Thyroid gland (tissue), 4 donors: ENCODE measurements at places on chromosomes 7 and 10.

DNA sequence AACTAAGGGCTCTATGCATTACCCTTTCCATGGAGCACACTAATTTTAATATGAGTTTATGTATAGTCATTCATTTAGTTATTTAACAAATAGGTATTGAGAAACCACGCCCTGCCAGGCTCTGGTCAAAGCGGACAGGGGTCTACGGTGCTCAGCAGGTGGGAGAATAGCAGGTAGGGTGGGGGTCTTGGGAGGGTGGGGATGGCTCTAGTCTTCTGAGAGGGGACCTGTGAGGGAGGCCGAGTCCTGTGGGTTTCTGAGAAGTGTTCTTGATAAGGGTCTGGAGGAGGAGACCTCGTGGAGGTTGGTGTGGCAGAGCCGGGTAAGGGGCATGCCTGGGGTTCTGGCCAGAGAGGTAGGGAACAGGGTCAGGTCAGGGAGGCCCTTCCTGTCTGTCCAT, 1.1 kb downstream of the WDFY4 start:
- DNase-seq: no peak

- no peak for DNase-seq
Measured at GRCh38 chr7:129222064-129222463, 2.8 kb upstream of the AHCYL2 start.

DNA sequence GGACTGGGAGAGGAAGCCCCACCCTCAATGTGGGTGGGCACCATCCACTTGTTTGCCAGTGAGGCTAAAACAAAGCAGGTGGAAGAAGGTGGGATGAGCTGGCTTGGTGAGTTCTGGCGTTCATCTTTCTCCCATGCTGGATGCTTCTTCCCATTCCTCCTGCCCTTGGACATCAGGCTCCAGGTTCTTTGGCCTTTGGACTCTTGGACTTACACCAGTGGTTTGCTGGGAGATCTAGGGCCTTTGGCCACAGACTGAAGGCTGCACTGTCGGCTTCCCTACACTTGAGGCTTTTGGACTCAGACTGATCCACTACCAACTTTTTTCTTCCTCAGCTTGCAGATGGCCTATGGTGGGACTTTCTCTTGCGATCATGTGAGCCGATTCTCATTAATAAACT, 106.3 kb downstream of the HERPUD2 start:
- no peak for DNase-seq

DNA sequence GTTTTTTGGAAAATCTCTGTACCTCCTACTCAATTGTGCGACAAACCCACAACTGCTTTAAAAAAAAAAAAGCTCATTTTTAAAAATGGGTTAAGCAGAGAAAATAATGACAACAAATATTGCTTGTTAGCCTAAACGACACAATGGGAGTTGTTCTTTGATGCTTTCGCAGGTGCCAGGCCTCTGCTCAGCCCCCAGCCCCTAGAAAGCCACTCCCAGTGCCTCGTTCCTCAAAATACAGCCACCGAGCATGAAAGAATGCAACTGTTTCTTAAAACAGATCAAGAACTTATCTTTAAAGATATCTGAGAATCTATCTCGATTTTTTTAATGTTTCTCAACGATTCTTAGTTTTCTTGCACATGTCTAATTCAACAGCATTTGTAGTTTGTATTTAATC, 85.2 kb upstream of the PFKP start:
- DNase-seq: no peak

- no peak for DNase-seq
Measured at GRCh38 chr10:32307609-32308008, 39.3 kb downstream of the EPC1 start.

- no peak for DNase-seq
Measured at GRCh38 chr10:100739517-100740368, 5.6 kb upstream of the PAX2 start.

GRCh38 chr7:19116121-19117090, 1.0 kb downstream of the TWIST1 start:
- no peak for DNase-seq

- no peak for DNase-seq
Measured at GRCh38 chr7:154837622-154838021, 165.3 kb downstream of the PAXIP1 start.

DNA sequence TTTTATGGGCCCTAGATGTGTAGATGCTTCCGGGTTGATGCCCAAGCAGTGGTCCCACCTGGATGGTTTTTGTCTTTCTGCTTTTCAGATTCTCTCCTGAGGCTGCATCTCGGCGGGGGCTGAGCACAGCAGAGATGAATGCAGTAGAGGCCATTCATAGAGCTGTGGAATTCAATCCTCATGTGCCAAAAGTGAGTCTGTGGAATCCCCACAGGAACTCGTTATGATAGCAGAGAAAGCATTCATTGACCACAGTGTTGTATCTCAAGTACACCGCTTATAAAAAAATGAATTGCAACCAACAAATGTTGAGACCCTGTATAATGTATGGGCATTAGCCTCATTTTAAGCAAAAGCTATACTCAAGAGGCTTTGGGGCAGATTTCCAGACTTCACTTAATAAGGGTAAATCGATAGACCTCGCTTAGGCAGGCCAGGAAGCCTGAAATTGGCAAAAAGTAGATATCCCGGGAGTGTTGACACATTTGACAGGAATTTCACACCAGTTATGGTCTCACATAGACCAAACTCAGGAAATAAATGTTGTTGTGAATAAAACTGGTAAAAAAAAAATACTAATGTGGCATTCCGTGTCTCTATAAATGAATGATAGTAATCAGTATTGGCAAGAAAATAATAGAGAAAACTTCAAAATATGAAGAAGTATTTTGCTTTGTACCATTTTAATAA, 132.0 kb downstream of the WNT2 start:
- no peak for DNase-seq

DNA sequence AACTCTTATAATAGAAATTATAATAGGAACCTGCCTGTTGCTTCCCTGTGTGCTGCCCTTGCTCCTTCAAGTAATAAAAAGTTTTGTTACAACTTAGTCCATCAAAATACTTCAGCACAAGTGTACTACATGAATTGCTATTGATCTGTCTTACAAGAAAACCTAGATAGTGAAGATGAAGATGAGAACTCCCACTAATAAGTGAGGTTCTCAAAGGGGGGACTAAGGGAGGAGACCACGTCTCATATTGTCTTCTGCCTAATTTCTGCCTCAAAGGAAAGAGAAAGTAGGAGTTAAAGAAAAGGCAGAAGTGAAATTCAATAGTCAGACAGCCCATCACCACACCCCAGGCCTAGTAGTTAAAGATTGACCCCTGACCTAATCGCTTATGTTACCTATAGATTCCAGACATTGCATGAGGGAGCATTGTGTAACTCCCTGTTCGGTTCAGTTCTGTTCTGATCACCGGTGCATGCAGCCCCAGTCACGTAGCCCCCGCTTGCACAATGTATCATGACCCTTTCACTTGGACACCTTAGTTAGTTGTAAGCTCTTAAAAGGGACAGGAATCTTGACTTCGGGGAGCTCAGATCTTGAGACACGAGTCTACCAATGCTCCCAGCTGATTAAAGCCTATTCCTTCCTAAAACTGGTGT, 18.2 kb upstream of the CHST3 start:
- no peak for DNase-seq

DNA sequence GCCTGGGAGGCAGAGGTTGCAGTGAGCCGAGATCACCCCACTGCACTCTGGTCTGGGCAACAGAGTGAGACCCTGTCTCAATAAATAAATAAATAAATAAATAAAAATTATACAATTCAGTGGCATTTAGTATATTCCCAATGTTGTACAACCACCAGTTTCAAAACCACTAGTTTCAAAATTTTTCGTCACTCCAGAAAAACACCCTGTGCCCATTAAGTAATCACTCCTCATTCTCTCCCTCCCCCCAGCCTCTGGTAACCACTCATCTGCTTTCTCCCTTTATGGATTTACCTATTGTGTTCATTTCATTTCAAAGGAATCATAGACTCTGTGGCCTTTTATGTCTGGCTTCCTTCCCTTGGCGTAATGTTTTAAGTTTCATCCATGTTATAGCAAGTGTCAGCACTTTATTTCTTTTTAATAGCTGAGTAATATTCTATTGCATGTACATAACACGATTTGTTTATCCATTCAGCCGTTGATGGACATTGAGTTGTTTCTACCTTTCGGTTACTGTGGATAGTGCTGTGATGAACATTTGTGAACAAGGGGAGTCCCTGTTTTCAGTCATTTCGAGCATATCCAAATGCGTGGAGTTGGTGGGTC, 29.4 kb upstream of the GOLGA7B start:
- no peak for DNase-seq

GRCh38 chr10:15738270-15738925, 18.7 kb upstream of the ITGA8 start:
- no peak for DNase-seq

DNA sequence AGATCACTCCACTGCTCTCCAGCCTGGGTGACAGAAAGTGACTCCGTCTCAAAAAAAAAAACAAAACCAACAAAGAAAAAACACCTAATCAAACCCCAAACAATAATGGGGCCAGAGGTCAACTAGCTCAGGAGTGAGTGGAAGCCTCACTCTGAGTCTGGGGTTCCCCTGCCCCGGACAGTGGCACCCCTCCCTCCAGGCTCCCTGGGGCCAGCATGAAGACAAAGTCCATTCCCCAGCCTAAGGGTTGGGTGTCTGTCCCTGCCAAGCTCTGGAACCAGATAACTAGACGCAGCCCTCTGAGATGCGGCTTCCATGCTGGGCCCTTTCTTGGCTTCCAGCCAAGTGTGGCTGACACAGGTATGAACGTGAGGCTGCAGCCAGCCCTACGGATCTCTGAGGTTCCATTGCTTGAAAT, 1.7 kb upstream of the FUOM start:
- peak; percentile 52 for DNase-seq

DNA sequence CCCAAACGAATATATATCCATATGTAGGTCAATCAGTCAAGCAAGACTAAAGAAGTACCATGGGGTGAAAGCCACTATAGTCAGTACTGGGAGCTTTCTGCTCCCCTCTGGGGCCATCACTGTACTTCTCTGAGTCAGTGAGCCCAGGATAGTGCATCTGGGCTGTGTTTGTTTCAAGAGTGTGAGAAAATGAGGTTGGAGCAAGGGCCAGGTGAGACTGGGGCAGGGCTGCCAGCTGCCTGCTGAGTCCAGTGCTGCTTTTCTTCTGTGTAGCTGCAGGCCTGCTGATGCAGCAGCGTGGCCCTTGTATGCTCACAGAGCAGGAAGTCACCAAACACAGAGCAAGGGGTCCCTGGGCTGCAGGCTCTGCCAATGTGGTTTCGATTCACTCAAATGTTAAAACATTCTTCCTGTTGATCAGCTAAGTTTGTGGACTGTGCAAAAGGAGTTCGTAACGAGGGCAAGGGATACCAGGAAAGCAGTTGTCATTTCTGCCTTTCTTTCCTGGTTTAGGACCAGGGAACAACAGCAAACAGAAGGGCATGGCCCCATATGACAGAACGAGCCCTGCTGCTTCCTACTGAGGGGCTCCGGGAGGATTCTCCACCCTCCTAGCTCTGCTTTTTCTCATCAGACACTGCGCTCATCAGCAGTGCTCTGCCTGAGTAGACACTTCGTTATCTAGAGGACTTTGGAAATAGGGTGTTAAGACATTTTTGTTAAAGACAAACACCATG, 65.4 kb upstream of the TNS3 start:
- peak; percentile 71 for DNase-seq

- DNase-seq: no peak
Measured at GRCh38 chr7:45898222-45898621, 9.9 kb downstream of the IGFBP1 start.

- no peak for DNase-seq
Measured at GRCh38 chr7:75658369-75658768, 80.4 kb downstream of the HIP1 start.

DNA sequence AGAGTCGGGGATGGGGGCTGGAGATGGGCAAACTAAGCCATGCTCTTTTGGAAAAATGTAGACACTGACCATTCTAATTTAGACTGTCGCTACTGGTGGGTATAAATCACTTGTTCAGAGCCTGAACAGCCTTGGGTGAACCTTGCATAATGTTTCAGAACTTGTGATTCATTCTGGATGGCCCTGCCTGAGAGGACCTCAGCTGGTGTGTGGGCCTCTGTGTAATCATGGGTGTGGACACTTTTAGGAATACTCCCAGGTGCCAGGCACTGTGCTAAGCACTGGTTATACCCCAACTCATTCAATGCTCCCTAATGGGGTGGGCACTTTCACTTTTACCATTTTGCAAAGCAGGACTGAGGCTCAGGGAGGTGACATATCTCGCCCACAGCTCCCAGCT, 26.8 kb upstream of the TM9SF3 start:
- DNase-seq: no peak

- peak; percentile 85 for DNase-seq
Measured at GRCh38 chr7:51316666-51317581, at the start of gene COBL. COBL (minus strand) TSS chr7:51316809; CDS start chr7:51316633, 176 bp downstream.

- peak; percentile 6 for DNase-seq
Measured at GRCh38 chr7:28405662-28406061, 6.7 kb upstream of the CREB5 start.

DNA sequence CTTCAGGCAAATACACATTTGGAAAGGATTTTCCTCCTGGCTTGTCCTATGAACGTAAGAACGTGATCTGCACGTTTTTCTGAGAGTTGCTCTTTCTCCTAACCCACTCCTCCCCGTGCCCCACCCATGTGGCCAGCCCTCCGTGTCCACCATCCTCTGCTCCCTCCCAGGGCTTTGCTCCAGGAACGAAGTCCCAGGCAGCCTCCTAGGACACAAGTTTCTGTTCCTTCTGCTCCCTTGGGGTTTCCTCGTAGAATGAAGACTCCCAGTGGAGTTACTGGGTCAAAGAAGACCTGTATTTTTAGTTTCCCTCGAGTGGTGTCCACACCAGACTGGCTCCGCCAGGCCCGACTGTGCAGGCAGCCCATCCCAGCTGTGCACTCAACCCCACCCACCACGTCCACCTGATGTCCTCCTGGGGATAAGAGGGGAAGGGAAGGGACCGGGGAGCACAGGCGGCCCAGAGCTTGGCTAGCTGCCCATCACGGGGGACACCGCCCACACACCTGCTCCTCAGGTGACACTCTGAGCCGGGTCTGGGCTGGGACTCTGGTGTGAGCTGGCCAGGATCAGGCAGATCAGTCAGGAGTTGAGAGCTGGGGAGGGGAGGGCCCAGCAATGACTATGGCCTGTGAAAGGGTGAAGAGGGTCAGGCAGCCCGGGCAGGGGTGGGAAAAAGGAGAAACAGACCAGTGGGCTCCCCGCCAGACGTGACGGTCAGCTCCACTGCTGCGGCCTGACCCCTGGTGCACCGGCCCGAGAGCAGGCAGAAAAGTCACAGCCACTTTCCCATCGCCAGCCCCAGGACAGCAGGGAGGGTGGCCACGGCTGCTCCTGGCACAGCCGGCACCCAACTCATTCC, 54.3 kb upstream of the PPP2R2D start:
- peak; percentile 53 for DNase-seq

DNA sequence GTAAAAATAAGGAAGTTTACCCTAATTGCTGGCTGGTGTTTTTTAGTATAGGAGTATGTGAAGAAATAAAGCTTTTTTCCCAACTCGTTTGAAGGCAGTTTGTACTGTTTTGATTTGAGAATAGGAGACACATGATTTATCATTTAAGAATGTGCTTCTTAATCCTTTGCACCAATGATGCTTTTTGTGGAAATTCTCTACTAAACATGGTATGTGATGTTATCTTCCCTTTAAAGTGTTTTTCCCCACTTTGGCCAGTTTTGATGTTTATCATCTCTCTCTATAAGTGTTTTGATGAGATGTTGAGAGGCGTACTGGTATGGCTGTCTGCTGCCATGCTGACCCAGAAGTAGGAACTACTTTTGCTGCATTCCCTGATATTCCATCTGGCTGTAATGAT, 85.1 kb downstream of the SUGCT start:
- DNase-seq: no peak

GRCh38 chr7:90933984-90934383, 330.2 kb upstream of the FZD1 start:
- peak; percentile 11 for DNase-seq
